Mammary epithelial cell (primary cell): ENCODE measurements at places on chromosomes 7 and 10. TPM values are rescaled to one million over a fixed set of nuclear protein-coding genes. Genes with fewer than 3 reads are reported as not detected.

DNA sequence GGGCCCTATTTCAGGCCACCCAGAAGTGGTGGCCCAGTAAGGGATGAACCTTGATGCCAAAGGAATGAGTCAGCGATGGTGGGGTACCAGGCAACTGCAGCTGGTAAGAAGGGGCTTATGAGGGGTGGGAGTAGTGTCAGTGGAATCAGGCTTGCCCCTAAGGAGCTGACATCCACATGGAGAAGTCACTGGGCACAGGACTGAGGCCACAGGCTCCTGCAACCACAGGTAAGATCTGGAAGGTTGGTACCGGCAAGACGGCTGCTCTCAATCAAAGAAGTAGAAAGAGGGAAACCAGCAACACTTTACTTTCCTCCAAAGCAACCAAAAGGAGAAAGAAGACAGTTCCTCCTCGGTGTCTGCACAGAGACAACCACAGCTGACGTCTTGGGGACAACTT, 2.5 kb downstream of the GCK start:
- no peak for DNase-seq

DNA sequence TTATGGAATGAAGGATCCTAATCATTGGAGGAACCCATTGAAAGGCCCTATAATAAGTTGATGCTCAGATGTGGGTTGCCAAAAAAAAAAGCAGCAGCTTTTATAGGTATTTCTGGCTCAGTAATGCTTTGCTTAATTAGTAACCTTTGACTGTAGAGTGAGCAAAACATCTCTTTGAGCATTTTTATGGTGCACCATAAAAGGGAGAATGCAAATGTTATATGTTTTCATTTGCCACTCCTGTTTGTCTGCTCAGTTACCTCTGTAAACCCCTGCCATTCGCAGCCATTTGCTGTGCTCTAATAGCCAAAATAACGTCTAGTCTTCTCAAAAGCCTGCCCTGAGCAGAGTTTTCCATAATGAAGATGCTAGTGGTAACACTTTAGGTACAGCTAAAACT, 589.1 kb upstream of the FOXK1 start:
- DNase-seq, result no peak

GRCh38 chr7:16491148-16491547, 25.6 kb upstream of the SOSTDC1 start:
- DNase-seq, result no peak

GRCh38 chr10:24681572-24682088, 42.1 kb downstream of the ARHGAP21 start:
- peak; percentile 37 for DNase-seq

DNAJB6 gene
- total RNA-seq, result 151 TPM

CYP2C8 gene
- not detected for total RNA-seq

TUBAL3 gene
- 0.35 and 0.73 TPM in 2 replicates for total RNA-seq
